ENCODE measurements at places on chromosomes 7 and 10.
A peak's percentile ranks its signal among the peaks of the same experiment; 100 is the strongest.

DNA sequence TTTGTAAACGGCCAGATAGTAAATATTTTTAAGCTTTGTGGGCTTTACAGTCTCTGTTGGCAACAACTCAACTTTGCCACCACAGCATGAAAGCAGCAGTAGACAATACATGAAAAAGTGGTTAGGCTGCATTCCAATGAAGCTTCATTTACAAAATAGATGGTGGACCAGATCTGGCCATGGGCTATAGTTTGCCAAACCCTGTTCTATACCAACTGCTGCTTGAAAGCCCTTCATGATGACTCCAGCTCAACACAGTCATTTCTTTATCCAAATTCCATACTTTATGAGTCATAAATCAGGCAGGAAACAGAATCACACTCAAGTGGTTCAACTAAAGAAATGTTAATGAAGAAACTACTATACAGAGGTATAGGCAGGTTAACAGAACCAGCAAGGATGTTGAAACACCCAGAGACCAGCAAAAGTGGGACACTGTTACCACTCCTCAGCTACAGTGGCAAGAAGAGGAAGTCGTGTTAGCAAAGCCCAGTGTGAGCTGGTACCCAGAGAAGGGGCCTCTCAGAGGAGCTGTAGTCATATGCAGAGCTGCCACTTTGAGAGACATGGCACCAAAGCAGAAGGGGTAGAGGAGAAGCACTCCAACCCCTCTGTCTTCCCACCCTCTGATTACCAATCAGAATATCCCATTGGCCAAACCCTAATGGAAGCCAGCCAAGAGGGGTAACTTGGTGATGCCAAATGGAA is 72.5 kb downstream of the PRLHR start:
- no peak for DNase-seq

GRCh38 chr7:123727071-123727837 is 21.5 kb downstream of the WASL start:
- no peak for DNase-seq

DNA sequence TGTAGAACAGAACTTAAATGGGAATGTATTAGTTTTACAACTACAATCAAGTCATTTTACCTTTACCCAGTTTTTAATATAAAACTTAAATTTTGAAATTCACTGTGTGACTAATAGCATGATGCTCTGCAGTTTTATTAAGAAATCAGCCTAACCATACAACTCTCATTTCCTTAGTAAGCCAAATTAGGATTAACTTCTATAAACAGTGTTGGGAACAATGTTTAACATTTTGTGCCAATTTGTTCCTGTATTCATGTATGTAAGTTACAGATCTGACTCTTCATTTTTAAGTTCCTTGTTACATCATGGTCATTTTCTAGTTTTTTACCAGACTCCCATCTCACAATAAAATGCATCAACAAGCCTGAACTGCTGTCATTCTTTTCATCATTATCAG is 209.8 kb downstream of the ZEB1 start:
- no peak for DNase-seq

DNA sequence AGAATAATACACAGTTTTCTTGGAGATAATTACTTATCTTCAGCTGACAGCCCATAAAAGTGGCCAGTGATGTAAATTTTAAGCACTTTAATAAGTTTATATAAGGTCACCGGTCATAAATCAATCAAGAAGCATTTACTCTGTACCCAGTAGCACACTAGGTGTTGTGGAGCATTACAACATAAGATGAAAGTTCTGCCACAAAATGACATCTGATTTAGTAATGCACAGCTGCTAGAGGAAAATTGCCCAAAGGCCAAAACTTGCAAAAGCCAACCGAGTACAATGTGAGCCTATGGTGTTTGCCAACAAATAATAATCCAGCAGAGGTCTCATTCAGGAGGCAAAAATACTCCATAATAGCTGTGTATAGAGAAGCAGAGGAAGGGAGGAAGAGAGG is 63.6 kb downstream of the GPR37 start:
- no peak for DNase-seq

GRCh38 chr10:50605269-50605950 is 18.3 kb downstream of the SGMS1 start:
- no peak for DNase-seq

- DNase-seq, result no peak
Observed at GRCh38 chr10:27728338-27728737, 17.3 kb downstream of the MKX start.

DNA sequence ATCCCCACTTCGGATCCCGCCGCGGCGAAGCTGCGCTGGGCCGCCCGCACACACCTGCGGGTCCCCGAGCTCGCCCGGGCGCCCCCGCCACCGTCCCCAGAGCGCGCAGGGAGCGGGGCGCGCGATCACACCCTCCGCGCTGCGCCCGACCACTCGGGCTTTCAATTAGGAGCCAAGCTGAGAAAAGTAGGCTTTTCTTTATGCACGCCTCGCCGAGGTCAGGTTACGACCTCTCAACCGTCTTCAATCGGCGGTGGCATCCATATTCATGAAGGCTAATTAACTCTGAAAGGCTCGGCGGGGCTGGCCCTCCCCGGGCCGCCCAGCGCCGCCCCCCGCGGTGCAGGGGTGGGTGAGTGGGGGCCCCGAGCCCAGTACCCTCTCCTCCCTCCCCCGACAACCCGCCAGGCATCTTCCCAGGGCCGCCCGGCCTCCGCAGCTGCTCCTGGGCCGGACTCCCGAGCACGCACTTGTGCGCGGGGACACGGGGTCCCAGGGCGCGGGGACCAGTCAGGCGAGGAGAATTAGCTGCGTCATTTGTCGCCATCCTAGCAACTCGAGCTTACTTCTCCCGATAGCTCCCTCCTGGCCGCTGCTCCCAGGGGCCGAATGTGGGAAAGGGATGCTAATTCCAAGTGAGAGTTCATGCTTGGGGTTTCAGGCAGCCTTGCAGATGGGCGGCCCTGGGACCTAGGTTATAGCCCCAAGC is 155.5 kb upstream of the LYZL2 start:
- peak; percentile 19 for DNase-seq

DNA sequence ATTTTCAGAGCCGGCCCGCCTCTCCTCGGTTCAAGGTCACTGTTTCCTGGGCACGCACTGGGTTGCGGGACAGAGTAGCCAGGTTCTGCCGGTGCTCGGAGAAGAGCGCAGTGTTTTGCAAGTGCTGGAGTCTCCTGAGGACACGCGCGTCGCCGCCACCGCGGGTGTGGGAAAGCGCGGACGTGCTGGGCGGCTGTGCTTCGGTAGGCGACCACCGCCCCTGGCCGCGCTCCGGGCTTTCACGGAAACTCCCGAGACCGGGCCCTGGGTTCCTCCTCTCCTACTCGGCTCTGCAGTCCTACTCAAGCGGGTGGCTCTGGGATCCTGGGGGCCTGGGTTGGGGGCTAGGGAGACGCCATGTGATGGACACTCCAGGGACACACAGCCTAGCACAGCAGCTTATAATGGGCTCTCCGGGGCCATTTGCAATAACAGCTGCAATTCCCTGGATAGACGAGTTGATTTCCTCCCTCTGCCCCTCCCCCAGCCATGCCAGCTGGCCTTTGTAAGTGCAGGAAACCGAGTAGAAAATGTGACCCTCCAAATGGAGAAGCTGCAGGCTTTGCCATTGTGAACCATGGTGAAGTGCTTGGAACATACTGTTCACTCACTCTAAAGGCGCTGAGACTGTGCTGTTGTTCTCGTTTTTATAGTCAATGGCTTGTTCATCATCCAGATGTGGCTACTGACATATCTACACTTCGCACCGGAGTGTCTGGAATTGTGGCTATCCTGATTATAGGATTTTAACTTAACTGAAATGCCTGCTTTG is 2.1 kb downstream of the FRAT1 start:
- peak; percentile 29 for DNase-seq

- no peak for DNase-seq
Observed at GRCh38 chr10:11345224-11346054, 266.0 kb downstream of the USP6NL start.

GRCh38 chr7:91789558-91789957 is 90.9 kb downstream of the MTERF1 start:
- DNase-seq, result no peak

DNA sequence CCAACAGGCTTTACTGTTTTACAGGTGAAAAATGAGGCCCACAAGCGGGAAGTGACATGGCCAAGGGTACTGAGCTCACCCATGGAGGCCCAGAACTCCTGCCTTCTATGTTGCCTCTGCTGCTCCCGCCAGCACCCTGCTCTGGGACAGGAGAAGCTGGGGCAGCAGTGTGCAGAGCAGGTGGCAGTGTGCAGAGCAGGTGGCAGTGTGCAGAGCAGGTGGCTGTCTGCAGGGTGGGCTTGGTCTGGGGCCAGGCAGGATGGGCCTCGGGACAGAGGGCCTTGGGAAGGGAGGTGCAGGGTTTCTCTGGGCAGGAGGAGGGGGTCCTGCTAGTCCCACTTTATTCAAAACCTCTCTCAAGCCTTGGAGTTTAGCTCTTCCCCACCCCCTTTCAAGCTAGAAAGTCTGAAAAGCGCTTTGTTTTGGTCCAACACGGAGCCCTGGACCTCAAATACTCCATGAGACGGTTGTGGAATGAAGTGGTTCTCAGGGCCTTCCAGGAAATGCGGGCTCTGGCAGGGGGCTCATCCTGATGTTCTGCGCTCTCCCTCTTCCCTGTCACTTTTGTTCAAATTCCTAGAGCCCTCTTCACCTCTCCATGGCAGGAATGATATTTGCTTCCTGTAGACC is 26.8 kb downstream of the TSPAN15 start:
- DNase-seq, result no peak

- DNase-seq, result no peak
Observed at GRCh38 chr7:129205987-129206785, 17.8 kb downstream of the SMO start.

- DNase-seq, result peak; percentile 73
Observed at GRCh38 chr10:17216217-17216900, 11.7 kb upstream of the VIM start.

- peak; percentile 63 for DNase-seq
Observed at GRCh38 chr7:112550468-112551060, 69.8 kb downstream of the LSMEM1 start.

DNA sequence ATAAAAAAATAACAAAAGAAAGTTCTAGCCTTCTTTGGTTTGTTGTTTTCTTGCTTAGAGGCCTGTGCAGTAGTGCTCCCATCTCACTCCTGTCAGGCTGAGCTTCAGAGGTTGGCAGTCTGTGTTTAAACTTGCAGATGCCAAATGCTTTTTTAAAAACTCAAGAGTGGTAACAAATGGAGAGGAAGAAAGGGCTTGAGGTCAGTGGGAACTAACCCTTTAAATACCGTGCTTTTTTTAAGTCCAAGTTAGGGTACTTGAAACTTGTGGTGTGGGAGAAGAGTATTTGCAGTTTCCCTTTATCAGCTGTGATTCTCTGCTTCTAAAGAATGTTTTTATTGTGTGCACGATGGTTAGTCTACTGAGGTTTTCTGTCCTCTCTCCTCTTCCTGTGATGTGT is 29.4 kb downstream of the ZRANB1 start:
- no peak for DNase-seq

- DNase-seq, result no peak
Observed at GRCh38 chr7:110877016-110877415, 213.9 kb upstream of the LRRN3 start.

DNA sequence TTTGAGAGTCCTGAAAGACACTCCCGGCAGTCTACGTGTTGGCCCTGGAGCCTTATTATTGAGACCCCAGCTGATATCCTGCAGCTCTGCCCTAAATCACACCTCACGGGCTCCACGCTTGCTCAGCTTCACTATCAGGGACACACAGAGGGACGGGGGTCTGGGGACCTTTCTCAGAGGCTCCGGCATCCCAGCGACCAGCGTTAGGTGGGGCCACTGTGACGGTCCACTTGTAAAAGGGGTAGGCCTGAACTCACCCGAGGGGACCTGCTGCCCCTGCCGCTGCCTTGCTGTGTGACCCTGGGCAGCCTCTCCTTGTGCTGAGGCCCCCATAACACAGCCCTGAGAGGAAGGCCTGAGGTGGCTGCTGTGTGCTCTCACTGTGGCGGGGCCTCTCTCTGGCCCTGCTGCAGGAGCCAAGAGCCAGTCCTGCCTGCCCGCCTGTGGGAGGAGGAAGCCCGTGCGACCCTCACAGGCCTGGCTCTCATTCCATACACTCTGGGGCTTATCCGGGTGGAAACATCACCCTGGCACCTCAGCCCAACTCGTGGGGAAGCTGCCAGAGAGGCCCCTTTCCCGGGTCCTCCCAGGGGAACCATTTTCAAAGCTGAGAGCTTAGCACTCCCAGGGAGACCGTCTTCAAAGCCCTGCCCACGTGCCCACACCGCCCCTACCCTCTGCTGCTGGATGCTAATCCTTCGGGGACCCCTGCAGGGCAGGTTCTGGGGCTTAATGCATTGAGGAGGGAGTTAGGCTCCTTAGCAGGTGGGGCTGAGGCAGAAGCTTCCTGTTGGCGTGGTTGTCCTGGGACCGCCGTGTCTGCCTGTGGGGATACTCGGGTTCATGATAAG is 21.7 kb downstream of the AQP1 start:
- no peak for DNase-seq

DNA sequence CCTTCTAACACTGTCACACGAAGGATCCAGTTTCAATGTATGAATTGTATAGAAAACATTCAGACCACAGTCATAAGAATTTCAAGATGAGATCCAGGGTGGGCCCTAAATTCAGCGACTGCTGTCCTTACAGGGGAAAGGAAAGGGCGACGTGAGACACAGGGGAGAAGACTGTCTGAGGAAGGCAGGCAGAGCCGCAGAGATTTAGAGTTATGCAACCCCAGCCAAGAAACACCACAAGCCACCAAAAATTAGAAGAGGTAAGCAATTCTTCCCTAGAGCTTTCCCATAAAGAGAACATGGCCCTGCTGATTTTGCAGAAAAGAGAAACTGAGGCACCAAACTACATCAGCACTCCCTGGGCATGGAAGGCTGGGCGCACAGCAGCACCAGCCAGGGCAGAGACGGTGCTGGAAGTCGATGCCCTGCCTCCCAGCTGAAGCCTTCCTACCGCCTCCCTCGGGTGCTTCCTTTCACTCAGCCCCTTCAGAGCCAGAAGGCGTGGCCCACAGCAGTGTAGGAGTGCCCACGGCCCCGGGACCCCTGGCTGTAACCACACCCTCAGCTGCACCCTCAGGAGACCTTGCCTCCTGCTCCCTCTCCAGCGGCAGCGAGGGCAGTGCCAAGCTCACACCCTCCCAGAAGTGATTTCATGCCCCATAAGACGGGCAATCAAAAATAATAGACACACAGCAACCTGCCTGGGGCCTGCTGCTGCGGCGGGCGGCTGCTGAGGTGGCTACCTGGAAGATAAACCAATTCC is 81.0 kb upstream of the LRRC4 start:
- DNase-seq, result no peak

GRCh38 chr10:53893061-53893460 is 908.0 kb downstream of the PCDH15 start:
- no peak for DNase-seq

GRCh38 chr10:73643362-73643761 is 2.1 kb upstream of the MYOZ1 start:
- no peak for DNase-seq

- no peak for DNase-seq
Observed at GRCh38 chr7:24653316-24654085, 80.2 kb downstream of the PALS2 start.

GRCh38 chr10:127368929-127369328 is 172.5 kb upstream of the INSYN2A start:
- DNase-seq, result no peak

Data from CD4-positive, alpha-beta T cell treated with Interleukin-1 beta for 1 hour (primary cell).